ENCODE measurements at places on chromosomes 4 and X. TPM values are rescaled to one million over a fixed set of nuclear protein-coding genes. Genes with fewer than 3 reads are reported as not detected.

- no peak for DNase-seq
Measured at GRCh38 chr4:10180603-10180926, 64.0 kb upstream of the WDR1 start.

DNA sequence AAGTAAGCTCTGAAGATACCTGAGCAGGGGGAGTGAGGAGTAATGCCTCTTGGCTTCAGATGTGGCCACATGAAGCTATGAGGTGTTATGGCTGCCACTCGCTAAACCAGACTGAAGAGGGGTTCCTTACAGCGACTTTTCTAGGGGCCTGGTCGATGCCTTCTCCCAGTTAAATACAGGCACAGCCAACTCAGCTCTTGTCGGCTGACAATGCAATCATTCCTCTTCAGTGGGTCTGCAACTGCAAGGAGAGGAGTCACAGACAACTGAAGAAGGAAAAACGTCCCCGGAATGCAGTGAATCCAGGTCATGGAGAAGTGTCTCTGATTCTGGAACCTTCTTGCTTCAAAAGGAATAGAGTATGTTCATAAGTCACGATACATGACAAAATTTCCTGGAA is 106.4 kb downstream of the RNF150 start:
- DNase-seq = no peak

- DNase-seq = no peak
Measured at GRCh38 chr4:85569730-85570299, 94.9 kb downstream of the ARHGAP24 start.

GRCh38 chr4:56086561-56086960 is 137.8 kb downstream of the CEP135 start:
- no peak for DNase-seq

DNA sequence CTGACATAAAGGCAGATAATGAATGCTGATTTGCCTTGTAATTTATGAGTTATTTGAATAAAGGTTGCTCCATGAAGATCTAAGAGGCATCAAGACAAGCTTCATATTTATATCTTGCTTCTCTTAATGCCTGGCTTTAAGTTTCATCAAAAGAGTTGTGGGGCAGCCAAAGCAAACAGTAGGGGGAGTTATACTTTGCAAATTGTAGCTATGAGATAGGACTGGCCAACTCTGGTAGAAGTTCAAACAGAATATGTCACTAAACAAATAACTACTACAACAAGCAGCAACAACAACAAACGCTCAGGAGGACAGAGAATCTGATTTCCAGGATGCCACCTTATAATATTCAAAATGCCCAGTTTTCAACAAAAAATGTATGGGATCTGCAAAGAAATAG is 69.1 kb upstream of the PLAC1 start:
- no peak for DNase-seq

- no peak for DNase-seq
Measured at GRCh38 chr4:128286474-128287058, 1.0 kb downstream of the PGRMC2 start.

- DNase-seq = no peak
Measured at GRCh38 chr4:4439782-4440181, 52.9 kb downstream of the NSG1 start.

- no peak for DNase-seq
Measured at GRCh38 chrX:79721234-79721633, 293.3 kb upstream of the TBX22 start.

DNA sequence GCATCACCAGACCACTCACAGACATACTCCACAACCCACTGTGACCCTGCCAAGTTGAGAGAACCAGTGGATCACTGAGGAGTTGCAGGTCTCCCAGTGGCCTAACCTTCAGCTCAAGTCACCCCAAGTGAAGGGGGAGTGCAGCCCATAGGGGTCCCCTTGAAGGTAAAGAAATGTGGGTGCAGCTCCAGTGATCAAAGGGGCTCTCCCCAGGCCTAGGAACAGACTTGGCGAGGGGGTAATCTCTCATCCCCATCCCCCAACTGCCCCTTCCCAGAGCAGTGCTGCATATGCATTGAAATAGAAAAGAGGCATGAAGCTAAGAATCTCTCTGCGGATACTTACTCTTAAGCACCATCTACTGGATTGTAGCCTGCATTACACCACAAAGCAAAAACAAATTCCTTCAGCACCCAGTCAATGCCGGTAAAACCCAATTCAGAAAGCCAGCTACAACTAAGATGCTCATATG is 27.0 kb downstream of the MAGEE1 start:
- no peak for DNase-seq

- no peak for DNase-seq
Measured at GRCh38 chr4:101954975-101955678, 164.6 kb downstream of the BANK1 start.

GRCh38 chr4:97656044-97656720 is 487.1 kb downstream of the STPG2 start:
- DNase-seq = no peak

The MAGEA10 gene
- total RNA-seq = not detected

The GAGE12H gene
- total RNA-seq = not detected

The WDFY3 gene
- total RNA-seq = 123 TPM

The FGF5 gene
- total RNA-seq = not detected
